ENCODE measurements at places on chromosomes 5 and 9.

DNA sequence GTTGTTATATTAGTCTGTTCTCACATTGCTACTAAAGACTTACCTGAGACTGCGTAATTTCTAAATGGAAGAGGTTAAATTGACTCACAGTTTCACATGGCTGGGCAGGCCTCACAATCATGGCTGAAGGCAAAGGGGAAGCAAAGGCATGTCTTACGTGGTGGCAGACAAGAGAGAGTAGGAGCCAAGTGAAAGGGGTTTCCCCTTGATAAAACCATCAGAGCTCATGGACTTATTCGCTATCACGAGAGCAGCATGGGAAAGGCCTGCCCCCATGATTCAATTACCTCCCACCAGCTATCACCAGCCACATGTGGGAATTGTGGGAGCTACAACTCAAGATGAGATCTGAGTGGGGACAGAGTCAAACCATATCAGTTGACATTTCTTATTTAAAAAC is 374.5 kb upstream of the RORB start:
- no peak for DNase-seq

DNA sequence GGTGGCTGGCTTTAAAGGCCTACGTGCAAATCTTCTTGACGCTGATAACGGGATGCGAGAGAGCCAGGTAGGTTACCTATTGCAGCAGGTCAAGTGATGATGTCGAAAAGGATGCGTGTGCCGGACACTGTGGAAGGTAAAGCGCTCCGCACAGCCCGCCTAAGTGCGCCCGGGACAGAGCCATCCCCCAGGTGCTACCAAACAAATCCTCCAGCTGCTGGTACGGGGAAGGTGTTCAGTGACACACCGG is 245 bp upstream of the DNAJC25 start:
- no peak for DNase-seq

- no peak for DNase-seq
Measured at GRCh38 chr5:58542709-58543108, 40.2 kb upstream of the RAB3C start.

GRCh38 chr9:89433826-89434225 is 64.1 kb downstream of the SEMA4D start:
- DNase-seq: peak; percentile 86

GRCh38 chr5:134611515-134611914 is 21.1 kb downstream of the SAR1B start:
- DNase-seq: no peak

- DNase-seq: no peak
Measured at GRCh38 chr5:10432059-10433008, 9.3 kb upstream of the ROPN1L start.

- no peak for DNase-seq
Measured at GRCh38 chr5:143720689-143721088, 91.3 kb upstream of the HMHB1 start.

GRCh38 chr5:140131967-140132409 is 6.3 kb downstream of the IGIP start:
- peak; percentile 95 for DNase-seq

- DNase-seq: no peak
Measured at GRCh38 chr5:40033411-40033810, 608.6 kb upstream of the DAB2 start.

- DNase-seq: no peak
Measured at GRCh38 chr5:85077581-85077980, 692.9 kb upstream of the EDIL3 start.

All from fibroblast of skin of back (primary cell).